ENCODE measurements at places on chromosomes 6 and 20.
A peak's percentile ranks its signal among the peaks of the same experiment; 100 is the strongest.

DNA sequence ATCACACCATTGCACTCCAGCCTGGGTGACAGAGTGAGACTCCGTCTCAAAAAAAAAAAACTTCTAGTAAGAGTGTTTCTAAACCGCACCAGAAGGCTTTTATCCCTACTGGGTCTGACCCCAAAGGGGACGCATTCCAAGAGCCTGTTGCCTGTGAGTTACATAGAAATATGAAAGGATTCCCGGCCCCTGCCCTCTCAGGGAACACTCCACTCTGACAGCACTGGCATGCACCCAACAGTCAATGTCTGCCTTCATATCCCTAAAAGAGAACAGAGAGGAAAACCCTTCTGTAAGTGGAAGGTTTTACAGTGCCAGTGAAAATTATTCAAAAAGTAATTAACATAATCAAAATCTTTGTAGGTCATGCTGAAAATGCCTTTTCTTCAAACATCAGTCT lies 117.1 kb upstream of the PTPRT start:
- DNase-seq: no peak

GRCh38 chr6:125516644-125517043 lies 214.9 kb upstream of the HDDC2 start:
- no peak for DNase-seq

GRCh38 chr6:149898966-149899365 lies 1.1 kb upstream of the RAET1E start:
- DNase-seq: no peak

DNA sequence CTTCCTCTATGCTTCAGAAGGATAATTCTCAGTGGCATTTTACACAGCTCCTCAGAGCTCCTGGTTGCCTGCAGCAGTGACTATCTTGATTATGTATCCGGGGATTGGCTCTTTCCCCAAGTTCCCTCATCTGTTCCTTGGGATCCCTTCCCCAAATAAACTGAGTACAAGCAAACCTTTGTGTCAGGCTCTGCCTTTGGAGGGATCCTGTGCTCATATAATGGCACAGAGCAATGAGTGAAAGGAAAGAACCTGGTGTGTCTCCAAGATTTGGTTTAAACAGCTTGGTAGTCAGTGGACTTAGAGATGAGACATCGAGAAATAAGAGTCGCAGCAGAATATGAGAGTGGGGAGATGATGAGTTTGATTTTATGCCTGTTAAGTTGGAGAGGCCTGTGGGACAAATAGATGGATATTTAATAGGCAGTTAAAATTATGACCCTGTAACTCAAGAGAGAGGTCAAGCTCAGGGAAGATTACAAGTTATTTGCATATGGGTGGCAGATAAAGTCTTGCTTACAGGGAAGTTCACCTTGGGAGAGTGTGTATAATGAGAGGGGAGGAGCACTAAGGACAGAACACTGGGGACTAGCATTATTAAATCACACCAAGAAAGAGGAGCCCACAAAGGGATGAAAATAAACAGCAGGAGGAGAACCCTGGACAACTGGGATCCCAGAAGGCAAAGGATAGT lies 44.1 kb upstream of the GCLC start:
- DNase-seq: no peak

- DNase-seq: no peak
Measured at GRCh38 chr6:170073846-170074245, 217.0 kb downstream of the DLL1 start.

- no peak for DNase-seq
Measured at GRCh38 chr6:125888989-125889656, 67.4 kb upstream of the HINT3 start.

GRCh38 chr6:77448546-77448945 lies 14.7 kb downstream of the HTR1B start:
- no peak for DNase-seq

GRCh38 chr20:53321596-53321995 lies 272.0 kb downstream of the ZNF217 start:
- no peak for DNase-seq

DNA sequence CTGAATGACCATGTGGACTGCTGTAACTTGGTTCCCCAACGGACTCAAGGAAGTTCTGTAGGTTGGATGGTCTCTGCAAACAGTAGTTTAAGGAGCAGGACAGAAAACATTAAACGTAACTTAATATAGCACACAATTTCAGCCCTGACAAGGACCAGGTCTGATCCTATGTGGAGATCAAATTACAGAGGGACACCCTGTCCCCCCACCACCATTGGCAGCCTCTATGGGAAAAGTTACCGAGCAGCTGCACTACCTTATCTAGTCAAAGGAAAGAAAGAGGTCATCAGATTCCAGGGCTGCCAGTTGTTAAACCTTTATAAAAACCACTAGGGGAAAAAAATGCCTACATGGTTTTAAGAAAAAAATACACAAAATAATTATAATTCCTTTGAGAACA lies 191.5 kb upstream of the RSPO3 start:
- no peak for DNase-seq

DNA sequence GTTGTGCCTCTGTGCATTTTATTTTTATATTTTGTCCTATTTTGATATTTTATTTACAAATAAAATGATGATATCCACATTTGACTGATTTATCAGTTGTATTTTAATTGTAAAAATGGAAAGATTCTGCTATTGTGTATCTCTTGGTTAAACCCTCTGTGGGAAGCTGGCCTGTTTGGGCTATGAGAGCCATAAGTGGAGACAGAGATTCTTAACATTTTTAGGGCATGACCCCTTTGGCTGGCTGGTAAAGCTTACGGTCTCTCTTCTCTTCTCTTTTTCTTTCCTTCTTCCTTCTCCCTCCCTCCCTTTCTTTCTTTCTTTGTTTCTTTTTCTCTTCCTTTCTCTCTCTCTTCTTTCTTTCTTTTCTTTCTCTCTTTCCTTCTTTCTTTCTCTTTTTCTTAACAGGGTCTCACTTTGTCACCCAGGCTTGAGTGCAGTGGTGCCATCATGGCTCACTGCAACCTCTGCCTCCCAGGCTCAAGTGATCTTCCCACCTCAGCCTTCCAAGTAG lies 172.3 kb upstream of the CDYL start:
- DNase-seq: no peak

DNA sequence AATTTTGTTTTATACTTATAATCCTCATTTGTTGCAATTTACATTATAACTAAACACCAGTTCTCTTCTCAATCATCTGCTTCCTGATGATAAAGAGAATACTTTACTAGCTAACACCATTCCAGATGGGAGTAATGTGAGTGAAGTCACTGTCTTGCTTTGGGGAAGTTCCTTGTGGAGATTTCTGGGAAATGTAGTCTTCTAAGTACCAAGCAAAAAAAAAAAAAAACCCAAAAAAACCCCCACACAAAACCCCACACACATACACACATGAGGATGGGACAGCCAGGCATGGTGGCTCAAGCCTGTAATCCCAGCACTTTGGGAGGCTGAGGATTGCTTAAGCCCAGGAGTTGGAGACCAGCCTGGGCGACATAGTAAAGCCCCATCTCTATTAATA lies 2.2 kb upstream of the SNPH start:
- no peak for DNase-seq

DNA sequence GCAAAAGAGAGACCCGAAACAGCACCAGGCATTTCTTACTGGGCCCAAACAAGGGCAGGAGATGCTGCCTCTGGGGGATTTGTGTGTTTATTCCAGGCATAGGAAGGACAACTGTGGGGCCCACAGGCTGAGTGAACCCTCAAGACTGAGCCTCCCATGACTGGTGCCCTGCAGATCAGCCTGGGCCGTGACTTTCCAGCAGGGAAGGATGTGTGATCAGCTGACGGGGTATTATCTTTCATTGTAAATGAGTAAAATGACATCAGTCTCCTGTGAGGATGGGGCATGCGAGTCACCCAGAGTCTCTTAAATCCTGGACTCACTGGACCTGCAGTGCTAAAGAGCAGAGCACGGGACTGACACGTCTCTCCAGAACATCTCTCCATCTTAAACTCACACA lies 3.9 kb upstream of the TEAD3 start:
- no peak for DNase-seq

DNA sequence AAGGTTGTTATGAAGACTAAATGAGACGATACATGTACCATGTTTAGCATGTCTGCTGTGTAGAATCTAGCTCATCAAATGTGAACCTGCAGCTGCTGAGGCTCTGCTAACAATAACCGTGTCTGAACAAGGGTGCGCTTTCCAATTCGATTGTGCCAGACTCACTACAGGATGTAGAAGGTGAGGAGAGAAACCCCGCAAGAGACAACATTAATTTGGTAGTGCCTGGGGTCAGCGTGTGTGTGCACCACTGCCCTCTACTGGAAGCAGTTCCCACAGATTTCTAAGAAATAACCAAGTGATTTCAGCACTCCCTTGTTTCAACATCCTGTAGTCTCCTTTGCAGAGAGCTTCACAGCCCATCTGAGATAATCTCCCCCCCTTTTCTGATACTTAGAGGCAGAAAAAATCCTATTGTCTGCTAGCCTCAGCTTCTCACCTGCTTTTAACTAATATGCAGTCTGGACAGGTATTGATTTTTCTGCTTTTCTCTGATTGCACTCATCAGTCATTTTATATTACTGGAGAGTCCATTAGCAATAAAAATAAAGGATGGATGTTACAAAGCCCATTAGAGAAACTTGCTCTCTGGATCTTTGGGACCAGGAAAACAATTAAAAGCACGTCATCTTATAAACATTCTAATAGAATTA lies 96.7 kb upstream of the BACH2 start:
- DNase-seq: no peak

- DNase-seq: no peak
Measured at GRCh38 chr6:168081858-168082546, 3.0 kb upstream of the FRMD1 start.

DNA sequence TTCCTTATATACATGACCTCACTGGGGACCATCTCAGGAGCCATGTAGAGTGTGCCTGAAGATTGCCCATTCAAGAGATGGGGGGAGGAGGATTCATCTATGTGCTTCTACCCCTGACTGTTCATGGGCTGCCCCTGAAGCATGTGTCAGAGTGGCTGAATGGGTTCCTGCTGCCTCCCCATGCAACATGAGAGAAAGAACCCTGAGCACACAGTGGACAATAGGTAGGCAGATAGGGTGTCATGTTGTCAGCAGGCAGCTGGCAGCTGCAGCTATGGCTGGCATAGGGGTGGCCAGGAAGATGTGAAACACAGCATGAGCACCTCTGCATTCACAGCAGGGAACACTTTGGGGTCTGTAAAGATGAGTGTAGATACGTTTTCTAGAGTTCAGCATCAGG lies 208.4 kb upstream of the CNR1 start:
- DNase-seq: no peak

DNA sequence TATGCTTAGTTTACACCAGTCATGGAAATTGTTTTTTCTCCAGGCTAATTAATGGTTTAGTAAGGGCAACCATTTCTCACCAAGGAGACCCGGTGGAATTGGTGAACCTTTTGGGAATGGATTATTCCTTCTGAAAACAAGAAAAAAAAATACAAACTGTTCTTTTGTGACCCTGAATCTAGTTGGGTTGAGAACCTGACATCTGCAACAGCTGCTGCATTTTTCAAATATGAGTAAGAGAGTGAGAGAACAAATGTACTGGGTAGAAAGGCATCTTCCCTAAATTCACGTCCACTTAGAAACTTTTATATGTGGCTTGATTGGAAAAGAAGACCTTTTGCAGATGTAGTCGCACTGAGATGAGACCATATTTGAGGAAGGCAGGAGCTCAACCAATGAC lies 553.4 kb upstream of the EPHA7 start:
- no peak for DNase-seq

DNA sequence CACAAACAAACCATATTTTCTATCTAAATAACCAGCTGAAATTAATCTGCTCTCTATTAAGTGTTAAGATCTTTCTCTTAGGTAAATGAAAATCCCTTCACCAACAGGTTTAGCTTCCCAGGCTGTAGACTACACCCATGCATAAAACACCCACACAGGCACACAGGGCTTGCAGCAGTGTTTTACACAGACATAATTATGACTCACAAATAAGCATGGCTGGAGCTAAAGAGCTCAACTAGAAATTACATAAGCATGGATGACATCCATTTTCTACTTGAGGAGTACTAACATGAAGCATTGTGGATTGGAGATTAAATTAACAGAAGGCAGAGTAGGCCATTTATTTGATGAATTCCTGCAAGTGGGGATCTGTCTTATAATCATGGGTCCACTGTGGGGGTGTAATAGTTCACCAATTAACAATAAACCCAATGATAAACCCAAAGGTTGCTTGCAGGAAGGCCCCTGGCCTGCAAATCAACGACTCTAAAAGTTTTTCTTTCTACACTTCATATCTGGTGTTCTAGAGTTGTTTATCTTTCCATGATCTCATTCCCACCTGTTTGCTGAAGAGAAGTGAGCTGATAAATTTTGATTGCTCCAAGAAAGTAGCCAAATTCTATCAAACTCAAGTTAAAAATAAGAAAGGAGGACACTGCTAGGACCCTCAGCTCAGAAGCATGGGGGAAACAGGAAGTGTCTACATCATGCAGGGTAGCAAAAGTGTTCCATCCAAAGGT lies 33.8 kb upstream of the E2F3 start:
- DNase-seq: peak; percentile 21

All from nucleus accumbens (tissue), 56 donors.